Coronary artery (tissue), 2 donors: ENCODE measurements at places on chromosomes 2 and 18.

GRCh38 chr2:218406949-218407618 lies 7.4 kb downstream of the CTDSP1 start:
- DNase-seq: peak; percentile 83

DNA sequence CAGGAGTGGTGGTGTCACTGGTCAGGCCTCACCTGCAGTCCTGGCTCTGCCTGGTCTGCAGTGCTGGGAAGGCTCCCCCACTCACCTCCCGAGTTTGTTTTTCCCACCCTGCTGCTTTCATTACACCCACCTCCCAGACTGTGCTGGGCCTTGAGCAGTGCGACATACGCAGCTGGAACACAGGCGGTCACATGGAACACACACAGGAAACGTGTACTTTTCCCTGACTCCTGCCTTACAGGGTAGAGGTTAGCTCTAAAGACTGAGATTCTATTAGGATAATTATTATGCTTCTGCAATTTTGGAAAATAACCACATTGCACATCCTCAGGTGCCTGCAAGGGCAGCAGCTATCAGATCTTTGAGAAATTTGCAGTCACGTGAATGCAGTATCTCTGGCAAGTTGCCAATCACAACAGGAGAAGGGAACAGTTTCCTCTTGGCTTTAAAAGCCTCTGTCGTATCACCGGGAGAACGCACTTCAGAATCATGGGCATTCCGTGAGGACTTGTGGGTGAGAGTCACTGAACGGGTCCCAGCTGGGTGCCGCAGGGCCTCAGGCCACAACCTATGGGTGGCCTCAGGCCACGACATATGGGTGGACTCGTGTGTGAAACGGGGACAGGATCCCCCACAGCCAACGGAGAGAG lies 136.5 kb downstream of the ZNF236 start:
- no peak for DNase-seq

GRCh38 chr2:11338580-11338979 lies 5.9 kb downstream of the ROCK2 start:
- DNase-seq: no peak

DNA sequence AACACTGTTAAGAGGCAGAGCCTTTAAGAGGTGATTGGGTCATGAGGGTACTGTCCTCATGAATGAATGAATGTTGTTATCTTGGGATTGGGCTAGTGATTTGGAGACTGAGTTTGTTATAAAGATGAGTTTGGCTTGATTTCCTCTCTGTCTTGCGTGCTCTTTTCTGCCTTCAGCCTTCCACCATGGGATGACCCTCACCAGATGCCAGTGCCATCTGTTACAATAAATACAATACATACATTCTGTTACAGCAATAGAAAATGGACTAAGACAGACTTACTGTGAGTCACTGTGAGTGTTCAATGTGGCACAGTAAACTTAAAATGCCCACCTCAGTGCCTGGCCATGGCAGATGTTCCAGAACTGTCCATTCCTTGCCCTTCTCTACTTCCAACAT lies 95.0 kb upstream of the ZFP36L2 start:
- DNase-seq: no peak

DNA sequence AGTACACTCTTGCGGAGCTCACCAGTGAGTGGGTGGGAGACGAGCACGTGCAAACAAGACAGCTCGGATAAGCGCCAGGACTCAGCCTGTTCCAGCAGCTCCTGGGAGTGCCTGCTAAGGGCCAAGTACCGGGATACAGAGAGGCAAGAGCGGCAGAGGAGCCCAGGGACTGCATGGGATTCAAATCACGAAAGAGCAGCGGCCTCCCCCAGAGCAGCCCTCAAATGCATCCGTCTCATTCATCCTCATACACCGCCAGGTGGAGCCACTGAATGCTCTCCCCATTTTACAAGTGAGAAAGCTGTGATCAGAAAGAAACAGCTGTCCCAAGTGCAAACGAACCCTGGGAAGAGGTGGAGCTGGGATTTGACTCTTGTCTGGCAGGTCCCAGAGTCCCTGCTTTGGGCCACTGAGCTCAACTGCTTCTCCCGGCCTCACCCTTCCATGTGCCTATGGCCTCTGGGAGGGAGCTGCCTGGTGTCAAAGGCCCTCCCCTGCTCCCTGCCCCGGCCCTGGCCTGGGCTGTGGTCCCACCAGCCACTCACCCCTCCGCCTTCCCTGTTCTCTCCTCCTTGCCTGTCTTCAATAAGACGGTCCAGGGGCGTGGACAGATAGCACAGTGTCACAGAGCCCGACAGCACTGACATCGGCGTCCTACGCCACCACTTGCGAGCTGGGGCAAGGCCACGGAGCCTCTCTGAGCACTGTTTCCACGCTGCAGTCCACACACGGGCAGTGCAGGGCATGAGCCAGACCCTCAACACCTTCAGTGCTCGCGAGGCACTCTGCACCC lies 72.8 kb upstream of the TAF1B start:
- DNase-seq: peak; percentile 74

GRCh38 chr18:57981308-57982028 lies 62.6 kb upstream of the NEDD4L start:
- DNase-seq: no peak

DNA sequence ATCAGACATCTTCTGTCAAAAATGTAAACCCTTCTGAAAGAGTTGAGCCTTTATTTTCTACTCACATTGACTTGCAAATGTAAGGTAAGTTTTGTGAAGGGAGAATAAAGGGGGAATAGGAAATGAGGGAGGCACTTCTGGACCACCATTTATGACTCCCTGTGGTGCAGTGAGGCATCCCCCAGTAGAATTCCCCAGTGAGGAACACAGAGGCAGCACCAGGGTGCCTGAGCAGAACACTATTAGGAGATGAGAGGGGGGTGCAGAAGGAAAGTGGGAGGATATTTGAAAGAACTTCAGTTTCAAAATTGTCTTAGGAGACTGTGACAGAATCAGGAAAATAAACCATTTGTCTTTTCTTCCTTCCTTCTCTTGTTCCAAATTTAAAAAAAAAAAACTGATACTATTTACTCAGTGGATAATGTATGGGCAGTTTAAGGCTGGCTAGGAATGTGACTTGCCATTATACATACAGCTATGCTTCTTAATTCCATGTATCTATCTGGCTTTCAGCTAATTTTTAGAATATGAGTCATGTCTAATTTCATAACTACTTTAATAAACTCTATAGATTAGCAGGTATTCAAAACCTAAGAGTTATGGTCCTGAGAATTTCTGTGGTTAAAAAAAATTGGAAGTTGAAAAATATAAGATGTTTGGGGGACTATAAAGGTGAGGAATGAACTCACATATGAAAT lies 478.1 kb upstream of the CHAC2 start:
- DNase-seq: no peak

DNA sequence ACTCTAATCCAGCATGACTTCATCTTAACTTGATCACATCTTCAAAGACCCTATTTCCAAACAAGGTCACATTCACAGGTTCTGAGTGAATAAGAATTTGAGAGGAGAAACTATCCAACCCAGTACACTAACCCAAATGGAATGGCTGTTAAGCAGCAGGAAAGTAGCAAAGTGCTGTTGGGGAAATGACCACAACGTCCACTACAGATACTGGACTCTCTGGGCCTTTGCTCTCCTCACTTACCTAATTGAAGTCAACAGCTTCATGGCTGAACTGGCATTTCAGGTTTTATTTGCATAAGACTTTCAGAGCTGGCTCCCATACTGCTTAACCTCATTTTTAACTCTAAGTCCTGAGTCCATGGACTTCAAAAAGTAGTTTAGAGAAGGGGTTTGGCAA lies 38.0 kb upstream of the ACVR2A start:
- DNase-seq: no peak

DNA sequence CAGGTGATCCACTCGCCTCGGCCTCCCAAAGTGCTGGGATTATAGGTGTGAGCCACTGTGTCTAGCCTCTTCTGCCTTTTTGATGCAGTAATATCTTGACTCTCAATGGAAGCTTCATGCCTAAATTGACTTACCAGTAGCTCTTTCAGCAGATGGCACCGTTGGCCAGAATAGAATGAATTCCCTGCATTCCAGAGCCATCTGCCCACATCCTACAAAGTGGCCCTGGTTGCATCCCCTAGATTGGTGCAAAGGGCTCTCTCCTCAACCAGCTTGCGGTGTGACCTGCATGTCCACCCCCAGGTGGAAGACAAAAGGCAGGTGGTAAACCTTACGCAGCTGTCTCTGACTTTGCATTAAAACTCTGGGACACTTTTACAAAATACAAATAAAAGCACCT lies 4.4 kb upstream of the PARD6G start:
- DNase-seq: no peak

GRCh38 chr18:32081881-32082280 lies 9.8 kb upstream of the RNF138 start:
- DNase-seq: no peak

DNA sequence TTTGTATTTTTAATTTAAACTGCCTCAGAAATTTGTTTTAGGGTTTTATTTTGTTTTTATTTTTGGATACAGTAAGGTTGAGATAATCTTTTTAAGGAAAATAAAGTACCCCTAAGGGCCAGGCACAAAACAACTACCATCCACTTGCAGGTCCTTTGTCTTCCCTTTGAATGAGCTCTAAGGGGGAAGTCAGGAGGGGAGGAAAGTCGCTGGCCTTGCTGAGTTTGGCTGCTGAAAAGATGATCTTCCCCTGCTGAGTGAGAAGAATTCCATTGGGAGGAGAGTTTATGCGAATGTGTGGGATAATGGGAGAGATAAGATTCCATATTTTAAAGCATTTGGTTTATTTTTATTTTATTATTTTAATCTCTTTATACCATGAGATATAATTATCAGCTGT lies 100.7 kb downstream of the ARHGAP15 start:
- no peak for DNase-seq

DNA sequence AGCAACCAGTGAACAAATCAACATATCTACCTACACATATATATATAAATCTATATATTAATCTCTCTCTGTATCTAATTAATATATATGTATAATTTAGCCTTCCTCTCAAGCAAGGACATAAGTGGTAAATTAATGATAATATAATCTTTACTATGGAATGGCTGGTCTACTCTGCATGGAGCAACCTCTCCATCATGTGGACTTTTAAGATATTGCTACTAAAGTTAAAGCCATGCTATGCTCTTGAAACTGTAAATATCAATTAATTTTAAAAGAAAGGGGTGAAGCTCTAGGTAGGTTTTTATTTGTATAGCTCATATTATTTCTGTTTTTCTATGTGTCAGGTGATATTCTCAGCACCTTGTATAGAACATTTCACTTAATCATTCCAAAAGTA lies 147.0 kb downstream of the PPP1R1C start:
- no peak for DNase-seq

GRCh38 chr2:136005462-136006196 lies 20.2 kb upstream of the DARS1 start:
- no peak for DNase-seq

DNA sequence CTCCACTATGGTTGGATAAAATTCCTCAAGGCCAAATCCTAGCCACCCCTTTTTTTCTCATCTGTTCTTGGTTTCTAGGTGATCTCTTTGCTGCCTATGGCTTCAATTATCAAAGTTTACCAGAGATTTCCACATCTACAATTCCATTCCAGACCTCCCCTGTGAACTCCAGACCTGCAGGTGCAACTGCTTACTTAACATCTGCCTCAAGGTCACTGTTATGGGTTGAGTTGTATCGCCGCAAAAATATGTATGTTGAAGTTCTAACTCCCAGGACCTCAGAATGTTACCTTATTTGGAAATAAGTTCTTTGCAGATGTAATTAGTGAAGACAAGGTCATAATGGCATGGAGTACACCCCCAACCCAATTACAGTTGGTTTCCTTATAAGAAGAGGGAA lies 60.4 kb upstream of the SOS1 start:
- DNase-seq: no peak
